ENCODE measurements at places on chromosomes 12 and 14. TPM values are rescaled to one million over a fixed set of nuclear protein-coding genes. Genes with fewer than 3 reads are reported as not detected.

GRCh38 chr14:105045710-105046326, 19.4 kb downstream of the GPR132 start:
- peak; percentile 94 for DNase-seq

DNA sequence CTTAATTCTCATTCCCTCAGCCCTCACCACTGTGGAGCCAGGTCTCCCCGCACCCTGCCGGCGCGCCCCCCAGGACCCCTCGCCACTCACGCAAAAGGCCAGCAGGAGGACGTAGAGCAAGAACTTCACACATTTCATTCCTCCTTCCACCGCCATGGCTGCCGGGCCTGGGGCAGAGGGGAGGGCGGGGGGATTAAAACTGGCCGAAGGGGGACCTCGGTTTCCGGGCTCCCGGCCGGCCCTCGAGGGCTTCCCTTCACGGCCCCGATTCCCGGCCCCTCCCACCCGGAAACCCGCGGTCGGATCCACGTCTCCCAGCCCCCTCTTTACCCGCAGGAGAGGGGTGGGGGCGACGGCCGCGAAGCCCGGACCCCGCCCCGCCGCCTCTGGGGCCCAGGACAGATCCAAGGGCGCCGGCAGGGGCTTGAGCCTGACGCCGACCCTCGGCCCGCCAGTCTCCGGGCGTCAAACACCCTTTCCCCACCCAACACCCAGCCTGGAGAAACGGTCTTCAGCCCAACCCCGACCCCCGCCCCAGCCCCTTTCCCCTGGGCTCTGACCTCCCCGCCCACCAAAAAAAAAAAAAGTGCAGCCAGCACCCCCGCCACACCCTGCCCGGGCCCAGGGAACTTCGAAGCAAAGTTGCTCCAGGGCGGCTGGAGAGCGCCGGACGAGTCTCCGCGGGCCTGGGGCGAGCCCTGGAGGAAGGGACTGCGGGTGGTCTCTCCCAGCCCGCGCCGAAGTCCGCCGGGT, 447 bp downstream of the CD63 start:
- peak; percentile 94 for DNase-seq

GRCh38 chr12:124401704-124402221, 106.9 kb downstream of the RFLNA start:
- no peak for DNase-seq

GRCh38 chr12:26726956-26727355, 106.0 kb downstream of the ITPR2 start:
- DNase-seq, result no peak

GRCh38 chr12:14871247-14871646, 14.4 kb downstream of the MGP start:
- DNase-seq, result no peak

DNA sequence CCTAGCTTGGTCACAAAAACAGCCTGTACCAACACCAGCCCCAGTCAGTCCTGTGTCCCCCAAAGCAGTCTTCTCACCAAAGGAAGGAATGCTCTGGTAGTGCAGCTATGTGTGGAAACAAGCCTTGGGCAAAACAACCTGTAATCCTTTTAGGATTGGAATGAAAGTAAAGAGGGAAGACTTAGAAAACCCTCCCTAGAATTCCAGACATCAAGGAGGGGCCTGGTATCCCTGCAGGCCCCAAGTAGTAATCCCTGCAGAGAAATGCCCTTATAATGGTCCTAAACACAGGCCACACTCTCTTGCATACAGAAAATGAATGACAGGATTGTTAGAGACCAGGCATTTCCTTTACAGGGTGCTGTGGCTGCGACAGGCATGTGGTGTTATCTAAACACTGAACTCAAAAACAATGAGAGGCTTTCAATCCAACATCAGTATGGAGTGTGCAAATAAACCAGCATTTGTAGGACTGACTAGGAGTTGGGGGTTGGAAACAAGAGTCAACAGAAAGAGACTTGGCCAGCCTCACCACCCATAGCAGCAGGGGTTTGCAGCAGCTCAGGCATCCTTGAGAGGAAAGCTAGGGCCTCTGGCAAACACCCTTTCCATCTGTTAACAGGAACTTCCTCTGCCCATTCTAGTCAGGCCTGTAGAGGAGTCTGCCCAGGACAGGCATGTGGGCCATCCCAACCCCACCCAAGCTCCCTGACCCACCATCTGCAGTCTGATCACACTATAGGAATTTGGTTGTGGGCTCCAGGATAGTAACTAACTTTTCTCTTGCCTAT, 59.1 kb downstream of the DCAF5 start:
- no peak for DNase-seq

- no peak for DNase-seq
These were observed 35.9 kb upstream of the PWP1 start for GRCh38 chr12:107649661-107650061.

DNA sequence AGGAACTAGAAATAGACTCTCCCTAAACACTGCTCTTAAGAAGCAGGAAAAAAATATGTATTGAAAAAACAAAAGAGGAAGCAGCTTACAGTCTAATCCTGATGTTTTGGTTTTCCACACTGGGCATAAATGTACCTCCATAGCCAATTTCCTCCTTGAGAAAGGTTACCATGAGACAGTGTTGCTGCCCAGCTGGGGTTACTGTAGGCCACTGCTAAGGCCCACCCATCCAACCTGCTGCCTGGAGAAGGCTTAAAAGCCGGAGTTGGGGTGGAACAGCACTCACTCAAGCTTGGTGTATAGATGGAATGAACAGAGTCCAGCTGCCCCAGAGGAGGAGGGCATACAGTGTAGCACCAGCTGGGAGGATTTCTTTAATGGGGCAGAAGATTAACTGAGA, 41.1 kb downstream of the ERG28 start:
- no peak for DNase-seq

- DNase-seq, result no peak
These were observed 70.5 kb downstream of the EGLN3 start for GRCh38 chr14:33880330-33880729.

- DNase-seq, result no peak
These were observed at the start of gene STYK1 for GRCh38 chr12:10673659-10674384. Gene STYK1 (minus strand): TSS chr12:10674052. CDS start chr12:10634618, 39,434 bp downstream.

DNA sequence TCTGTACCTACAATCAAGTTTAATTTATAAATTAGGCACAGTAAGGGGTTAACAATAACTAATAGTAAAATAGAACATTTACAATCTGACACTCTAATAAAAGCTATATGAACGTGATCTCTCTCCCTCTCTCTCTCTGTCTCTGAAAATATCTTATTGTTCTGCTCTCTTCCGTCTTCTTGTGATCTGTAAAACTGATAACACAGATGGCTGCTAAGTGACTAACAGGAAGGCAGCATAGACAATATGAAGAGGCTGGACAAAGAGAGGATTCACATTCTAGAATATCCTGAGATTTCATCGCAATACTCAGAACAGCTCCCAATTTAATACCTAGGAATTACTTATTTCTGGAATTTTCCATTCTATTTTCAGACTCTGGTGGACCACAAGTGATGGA, 827.2 kb downstream of the FLRT2 start:
- DNase-seq, result no peak

- DNase-seq, result no peak
These were observed 46.5 kb downstream of the NDUFA12 start for GRCh38 chr12:94957006-94957405.

DNA sequence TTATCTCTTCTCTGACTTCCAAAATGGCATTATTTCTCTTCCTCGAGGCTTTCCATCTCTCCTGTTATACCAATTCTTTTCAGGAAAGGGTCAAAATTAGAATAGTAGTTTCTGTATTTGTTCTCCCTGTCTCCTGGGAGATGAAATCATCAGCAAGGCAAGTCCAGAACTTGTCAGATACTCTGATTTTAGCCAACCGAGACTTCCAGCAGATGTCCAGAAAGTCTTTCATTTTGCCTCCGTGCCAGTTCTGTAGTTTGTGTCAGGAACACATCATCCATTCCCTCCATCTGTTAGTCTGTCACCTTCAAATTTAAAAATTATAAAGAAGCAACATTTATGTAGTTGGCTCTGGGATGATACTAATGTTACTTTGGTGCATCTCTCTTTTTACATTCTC, 275.7 kb downstream of the CCDC59 start:
- DNase-seq, result no peak

GRCh38 chr12:102379346-102380162, 100.8 kb downstream of the IGF1 start:
- DNase-seq, result no peak

GRCh38 chr12:28704477-28705169, 444.5 kb upstream of the FAR2 start:
- no peak for DNase-seq

GRCh38 chr14:54890788-54891187, 11.8 kb downstream of the GCH1 start:
- no peak for DNase-seq

GRCh38 chr12:25186038-25186787, 8.7 kb downstream of the DNAI7 start:
- no peak for DNase-seq

DNA sequence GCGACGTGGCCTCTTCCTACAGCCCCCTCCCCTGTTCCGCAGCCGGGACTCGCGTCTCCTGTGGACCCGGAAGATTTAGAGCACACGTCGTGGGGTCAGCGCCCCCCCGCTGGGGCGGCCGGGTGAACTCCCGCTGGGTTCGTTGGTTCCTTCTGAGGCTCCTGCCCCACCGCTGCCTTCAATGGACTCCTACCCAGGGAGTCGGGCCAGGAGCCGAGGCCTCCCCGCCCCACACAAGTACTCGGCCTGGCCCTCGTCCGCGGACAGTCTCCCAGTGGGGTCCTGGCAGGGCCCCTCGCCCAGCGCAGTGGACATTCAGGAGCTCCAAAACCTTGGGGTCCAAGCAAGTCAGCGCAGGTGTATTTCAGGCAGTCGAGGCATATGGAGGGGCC, 1.2 kb downstream of the MMP17 start:
- peak; percentile 76 for DNase-seq

DNA sequence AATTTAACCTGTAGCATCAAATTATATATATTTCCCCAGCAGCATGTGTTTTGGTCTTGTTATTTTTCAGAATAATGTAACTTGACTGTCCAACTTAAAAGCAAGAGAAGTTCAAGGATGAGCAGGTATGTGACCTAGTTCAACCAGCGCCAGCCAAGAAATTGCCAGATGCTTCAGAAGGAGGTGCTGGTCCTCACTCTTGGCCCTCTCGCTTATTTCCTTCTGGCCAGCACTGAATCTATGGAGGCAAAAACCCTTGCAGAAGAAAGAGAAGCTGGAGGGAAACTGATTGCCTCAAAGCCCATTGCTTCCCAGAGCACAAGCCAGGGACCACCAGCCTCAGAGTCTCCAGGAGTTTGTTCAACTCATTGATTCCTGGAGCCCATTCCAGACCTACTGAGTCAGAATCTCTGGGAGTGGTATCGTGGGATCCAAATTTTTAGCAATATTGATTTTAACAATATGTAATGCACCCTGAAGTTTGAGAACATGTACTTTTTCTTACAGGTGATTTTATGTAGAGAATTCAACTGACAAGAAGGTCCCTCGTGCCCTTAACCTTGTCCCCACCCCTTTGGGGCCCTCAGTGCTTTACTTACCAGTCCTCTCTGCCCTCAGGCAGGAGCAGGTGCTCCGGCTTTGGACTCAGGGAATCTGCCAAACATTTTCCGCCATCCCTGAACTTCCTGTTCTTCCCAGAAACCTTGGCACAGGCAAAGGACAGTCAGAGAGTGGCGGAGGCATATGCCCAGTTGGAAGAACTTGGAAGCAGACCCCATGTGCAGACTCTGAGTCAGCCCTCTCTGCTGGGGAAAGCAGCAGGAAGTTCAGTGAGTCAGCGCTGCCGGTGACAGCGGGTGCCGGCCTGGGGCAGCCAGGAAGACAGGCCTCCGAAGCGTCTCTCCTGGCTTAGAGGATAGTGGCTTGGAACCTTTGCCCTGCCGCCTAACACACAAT, 10.4 kb downstream of the BEST3 start:
- no peak for DNase-seq

DNA sequence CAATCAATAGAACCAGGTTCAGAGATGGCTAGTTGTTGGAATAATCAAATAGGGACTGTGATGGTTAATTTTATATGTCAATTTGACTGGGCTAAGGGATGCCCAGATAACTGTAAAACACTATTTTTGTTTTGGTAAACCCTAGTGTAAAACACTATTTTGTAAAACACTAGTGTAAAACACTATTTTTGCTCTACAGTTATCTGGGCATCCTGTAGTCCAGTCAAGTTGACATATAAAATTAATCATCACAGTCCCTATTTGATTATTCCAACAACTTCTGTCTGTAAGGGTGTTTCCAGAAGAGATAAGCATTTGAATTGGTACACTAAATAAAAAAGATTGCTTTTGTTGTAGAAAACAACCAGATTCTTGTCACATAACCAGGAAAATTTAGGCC, 15.6 kb upstream of the EML5 start:
- no peak for DNase-seq

GRCh38 chr12:74530676-74531075, 7.0 kb upstream of the ATXN7L3B start:
- no peak for DNase-seq

- DNase-seq, result no peak
These were observed 17.4 kb downstream of the TIMELESS start for GRCh38 chr12:56431850-56432249.

GRCh38 chr14:49966971-49967630, 74.2 kb downstream of the ARF6 start:
- DNase-seq, result no peak

GRCh38 chr14:106185837-106186233, 659.5 kb downstream of the TMEM121 start:
- DNase-seq, result no peak

GRCh38 chr12:62668782-62669181, 202.2 kb downstream of the MON2 start:
- no peak for DNase-seq

DNA sequence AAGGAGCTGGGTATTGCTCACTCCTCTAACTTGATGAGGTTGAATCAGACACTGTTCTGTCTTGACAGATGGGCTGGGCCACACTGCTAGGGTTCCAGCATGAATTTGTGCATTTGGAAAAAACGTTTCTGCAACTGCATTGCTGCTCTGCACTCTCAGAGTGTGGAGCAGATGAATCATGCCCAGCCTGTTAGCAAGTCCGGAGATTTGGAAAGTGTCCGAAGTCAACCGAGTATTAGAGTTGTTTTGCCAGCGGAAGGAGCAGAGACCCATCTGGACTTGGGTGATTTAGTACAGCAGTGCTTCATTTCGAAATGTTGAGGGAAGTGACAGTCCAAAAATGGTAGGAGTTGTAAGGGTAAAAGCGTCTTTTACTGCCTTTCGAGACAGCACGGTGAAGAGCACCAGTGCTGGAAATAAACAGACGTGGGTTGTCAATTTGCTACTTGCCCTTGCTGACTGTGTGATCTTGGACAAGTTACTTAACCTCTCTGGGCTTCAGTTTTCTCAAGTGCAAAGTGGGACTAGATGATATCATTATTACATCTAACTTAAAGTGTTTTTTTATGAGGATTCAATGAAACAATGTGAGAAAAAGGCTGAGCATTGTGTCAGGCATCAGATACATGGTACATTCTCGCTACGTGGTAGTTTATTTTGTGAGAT, 139.5 kb downstream of the CHST11 start:
- DNase-seq, result peak; percentile 85

- DNase-seq, result peak; percentile 90
These were observed at the start of gene MGP for GRCh38 chr12:14885718-14886221. Gene MGP (minus strand): TSS chr12:14885854. CDS start chr12:14885791, 63 bp downstream.

- DNase-seq, result no peak
These were observed 23.4 kb upstream of the EID3 start for GRCh38 chr12:104280111-104280510.

POTEG gene
- total RNA-seq, result not detected

OR6C75 gene
- not detected for total RNA-seq

SYCP3 gene
- 0.14 TPM for total RNA-seq

PTGES3 gene
- total RNA-seq, result 92.8 TPM

RHEBL1 gene
- not detected for total RNA-seq

OTX2 gene
- total RNA-seq, result not detected

DTX1 gene
- total RNA-seq, result 2.8 TPM

SMCO2 gene
- total RNA-seq, result not detected

CTSG gene
- not detected for total RNA-seq

GTF2A1 gene
- total RNA-seq, result 21.8 TPM

SYNDIG1L gene
- total RNA-seq, result under 0.01 TPM

AMDHD1 gene
- 1.1 TPM for total RNA-seq

ACVRL1 gene
- total RNA-seq, result 63.0 TPM
